ENCODE measurements at places on chromosomes 12 and 14.

- DNase-seq: no peak
Measured at GRCh38 chr14:91636604-91637003, 95.3 kb downstream of the CATSPERB start.

- DNase-seq: no peak
Measured at GRCh38 chr12:99278899-99279298, 368.7 kb upstream of the GARIN6 start.

- no peak for DNase-seq
Measured at GRCh38 chr14:55126034-55126433, 3.0 kb upstream of the LGALS3 start.

GRCh38 chr14:83909507-83909906, 1620.4 kb upstream of the FLRT2 start:
- no peak for DNase-seq

DNA sequence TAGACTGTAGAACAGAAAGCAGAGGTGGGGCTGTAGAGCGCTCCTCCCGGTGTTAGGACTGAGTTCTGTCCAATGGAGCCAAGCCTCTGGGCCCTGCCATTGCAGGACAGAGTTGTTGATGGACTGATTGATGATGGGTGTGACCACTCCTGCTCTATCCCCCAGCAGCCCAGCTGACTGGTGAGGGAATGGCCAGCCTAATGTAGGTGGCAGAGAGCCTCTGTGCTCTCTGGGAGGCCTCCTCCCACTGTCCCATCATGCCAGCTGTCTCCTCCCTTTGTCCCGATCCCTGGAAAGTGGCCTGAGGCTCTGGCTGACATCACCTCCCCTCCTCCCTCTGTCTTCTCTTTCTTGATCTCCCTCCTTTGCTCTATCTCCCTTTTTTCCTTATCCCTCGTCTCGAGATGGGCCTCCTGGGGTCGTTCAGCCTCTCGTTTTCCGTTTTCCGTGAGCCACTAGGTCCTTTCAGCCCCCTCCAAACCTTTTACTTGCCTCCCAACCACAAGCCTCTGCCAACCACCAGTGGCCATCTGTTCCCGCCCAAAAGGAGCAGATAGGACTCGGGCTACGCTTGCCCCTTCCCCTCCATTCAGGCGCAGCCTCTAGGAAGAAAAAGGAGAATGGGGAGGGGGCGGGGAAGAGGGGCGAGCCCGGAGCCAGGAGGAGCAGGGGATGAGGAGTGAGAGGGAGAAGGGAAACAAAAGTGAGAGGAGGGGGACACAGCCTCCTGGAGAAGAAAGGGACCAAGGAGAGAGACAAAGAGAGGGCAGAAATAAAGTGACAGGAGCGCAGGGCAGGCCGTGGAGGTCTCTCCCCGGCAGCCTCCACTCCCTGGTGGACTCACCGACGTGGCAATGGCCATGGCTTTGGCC, 572 bp downstream of the EFS start:
- no peak for DNase-seq

DNA sequence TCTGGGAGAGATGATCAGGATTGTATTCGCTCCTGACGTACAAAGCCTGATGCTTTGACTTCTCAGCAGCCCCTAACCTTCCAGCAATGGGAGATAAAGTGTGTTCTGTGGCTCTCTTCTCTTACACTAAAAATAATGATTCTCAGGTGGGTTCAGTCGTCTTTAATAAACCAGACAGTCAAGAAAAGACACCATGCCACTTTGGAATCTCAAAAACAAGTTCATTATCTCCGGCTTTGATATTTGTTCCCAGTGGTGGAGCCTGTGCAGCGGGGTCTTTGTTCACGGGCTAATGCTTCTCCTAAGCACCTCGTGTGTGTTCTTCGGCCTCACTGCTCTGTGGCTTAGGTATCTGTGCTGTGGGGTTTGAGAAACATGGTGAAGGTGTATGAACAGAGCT, 1.6 kb downstream of the ACVR1B start:
- DNase-seq: no peak

DNA sequence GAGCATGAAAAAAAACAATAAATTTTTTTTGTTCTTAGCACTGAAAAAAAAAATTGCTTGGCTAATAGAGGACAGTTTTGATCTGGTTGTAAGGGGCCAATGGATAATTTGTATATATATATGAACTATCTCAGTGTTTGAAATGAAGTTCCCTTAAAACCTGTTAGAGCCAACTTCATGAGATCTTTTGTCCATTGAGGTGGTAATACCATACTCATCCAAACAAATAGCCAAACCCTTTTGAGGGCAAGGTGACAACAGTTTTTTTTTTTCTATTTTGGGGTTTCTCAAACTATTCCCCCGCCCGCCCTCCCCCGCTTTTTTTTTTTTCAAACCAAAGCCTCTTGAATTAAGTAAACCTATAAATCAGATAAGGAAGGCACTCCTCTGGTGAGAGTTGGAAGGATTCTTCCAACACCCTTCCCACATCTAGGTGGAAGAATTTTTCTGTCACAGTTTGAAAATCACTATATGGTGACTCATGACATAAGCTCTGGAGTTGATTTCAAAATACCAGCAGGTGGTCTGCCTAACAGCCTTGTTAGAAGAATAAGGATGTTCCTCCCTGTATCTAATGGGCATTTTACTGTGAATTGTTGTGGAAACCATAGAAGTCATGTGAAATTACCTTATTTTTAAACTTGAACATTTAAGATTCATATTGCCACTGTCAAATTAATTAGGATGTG, 10.2 kb downstream of the ARHGAP5 start:
- no peak for DNase-seq

- DNase-seq: no peak
Measured at GRCh38 chr12:2306735-2307134, 253.9 kb downstream of the CACNA1C start.

DNA sequence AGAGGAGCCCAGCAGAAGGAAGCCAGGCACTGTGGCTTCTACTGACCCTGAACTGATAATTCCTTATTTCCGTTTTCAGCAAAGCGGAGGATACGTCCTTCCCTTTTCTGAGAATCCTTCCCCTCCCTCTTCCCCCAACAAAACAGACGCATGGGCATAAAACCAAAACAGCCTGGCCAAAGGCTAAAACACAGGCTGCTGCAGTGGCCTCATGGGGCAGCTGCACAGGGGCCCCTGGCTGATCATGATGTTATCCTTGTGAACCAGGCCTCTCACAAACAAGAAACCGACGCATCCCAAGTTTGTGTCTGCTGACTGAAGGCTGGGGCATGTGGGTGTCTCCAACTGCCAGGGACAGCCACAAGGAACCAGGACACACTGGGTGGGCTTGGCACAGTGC, 23.4 kb upstream of the STON2 start:
- DNase-seq: no peak

DNA sequence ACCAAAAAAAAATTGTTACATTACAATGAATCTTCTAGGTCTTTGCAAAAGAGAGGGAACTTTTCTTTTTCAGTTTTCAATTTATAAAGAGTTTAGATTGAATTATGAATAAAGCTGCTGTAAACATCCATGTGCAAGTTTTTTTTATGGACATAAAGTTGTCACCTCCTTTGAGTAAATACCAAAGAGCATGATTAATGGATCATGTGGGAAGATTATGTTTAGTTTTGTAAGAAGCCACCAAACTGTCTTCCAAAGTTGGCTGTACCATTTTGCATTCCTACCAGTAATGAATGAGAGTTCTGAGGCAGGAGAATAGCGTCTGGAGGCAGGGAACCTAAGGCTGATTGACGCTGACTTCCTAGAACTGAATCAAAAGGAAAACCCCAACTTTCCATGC, 30.2 kb downstream of the LEMD3 start:
- DNase-seq: no peak

- DNase-seq: no peak
Measured at GRCh38 chr12:20374795-20375194, 6.5 kb downstream of the PDE3A start.

- DNase-seq: peak; percentile 81
Measured at GRCh38 chr12:124520265-124520701, 47.1 kb downstream of the NCOR2 start.

GRCh38 chr14:44170101-44170500, 337.0 kb downstream of the FSCB start:
- no peak for DNase-seq
